ENCODE measurements at places on chromosomes 7 and 10.

GRCh38 chr10:32971536-32972091 lies 13.6 kb upstream of the ITGB1 start:
- DNase-seq = no peak

DNA sequence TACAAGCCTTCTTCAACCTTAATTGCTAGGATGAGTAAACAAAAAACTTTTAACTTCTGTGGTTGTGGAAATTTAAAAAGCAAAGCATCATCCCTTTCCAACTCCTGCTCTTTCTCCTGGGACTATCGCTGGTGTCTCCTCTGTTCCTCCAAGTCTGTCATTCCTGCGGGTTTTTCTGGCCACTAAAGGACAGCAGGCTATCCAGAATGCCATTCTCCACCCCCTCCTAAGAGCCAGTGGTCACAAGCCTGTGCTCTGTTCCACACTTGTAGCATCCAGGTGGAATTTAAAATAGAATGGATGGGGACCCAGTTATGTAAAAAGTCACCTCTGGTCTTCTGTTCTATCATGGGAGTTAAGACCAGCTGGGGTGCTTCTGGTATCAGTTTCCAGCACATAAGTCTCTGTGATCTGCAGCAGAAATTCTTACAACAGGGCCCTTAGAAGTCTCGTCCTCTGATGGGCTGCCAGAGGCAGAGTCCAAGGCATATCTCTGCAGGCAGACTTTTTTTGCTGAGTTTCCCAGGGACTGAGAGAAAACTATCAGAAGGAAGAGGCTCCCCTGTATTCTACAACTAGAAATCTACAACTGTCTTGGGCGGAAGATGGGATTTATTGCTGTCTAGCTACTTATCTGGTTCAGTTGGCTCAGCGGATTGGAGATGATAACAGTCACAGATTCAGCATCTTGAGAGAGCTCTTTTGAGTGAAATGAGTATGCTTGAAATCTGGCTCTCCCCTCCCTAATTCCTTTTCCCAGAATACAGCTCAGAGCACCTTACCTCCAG lies 5.1 kb upstream of the WNT16 start:
- no peak for DNase-seq

- DNase-seq = no peak
These were observed 39.9 kb downstream of the JCAD start for GRCh38 chr10:30019468-30019867.

DNA sequence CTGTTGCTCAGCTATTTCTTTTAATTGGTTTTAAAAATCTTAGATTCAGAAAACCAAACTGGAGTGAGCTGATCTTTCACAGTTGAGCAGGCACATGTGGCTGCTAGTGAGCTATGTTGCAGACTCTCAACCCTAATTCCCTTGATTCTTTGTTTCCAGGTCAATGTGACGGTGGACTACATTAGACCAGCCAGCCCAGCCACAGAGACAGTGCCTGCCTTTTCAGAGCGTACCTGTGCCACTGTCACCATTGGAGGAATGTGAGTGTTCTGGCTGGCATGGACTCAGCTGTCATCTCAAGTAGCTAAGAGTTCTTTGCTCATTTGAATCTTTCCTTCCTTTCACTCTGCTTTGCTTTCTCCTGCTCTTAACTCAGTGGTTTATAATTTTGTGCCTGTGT lies 187.1 kb downstream of the LRRC4 start:
- DNase-seq = no peak

GRCh38 chr10:98170249-98171117 lies 36.0 kb downstream of the R3HCC1L start:
- DNase-seq = peak; percentile 51

- peak; percentile 63 for DNase-seq
These were observed 27.4 kb downstream of the UCMA start for GRCh38 chr10:13206546-13207443.

DNA sequence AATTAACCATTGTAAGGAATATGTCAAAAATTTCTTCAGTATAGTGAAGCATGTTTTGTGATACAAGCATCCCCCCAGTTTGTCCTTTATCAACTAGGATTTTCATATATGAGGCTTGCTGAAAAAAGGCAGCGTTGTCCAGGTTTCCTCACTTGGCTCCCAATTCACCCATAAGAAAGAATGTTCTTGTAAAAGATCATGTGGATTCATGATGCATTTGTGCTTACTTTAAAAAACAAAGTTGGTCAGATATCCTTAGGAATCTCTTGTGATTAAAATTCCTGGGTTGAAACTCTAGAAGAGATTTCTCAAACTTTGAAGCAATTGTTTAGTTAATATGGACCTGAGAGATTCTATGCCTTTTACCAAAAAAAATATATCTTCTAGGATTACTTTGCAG lies 181.8 kb downstream of the KIAA1217 start:
- peak; percentile 76 for DNase-seq

DNA sequence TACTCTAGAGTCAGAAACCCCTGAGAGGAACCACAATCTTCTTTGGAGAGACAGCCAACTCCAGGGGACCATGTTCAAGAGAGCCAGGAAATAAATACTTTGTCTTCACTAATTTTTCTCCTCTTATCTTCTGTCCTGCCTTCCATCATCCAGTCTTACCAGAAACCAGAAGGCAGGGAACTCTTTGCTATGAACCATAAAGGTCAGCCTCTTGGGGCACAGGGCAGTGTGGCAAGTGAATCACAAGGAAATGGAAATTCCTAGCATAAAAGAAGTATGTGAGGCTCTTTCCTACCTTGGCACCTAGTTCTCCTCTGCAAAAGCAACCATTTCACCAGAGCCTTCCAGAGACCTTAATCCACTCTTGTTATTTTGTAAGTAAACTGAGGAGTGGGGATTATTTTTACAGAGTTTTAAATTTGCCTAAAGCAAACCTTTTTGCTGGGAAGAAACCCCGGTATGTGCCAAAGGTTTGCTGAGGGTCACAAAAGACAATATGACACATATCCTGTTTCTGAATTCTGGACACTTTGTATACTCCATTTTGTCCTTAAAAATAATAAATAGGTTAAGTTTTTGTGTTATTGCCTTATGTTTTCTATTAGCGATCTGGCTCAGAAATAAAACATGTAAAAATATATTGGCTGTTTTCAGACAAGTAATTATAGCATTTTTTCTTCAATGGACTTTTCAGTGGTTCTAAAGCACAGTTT lies 87.1 kb downstream of the ADAM22 start:
- peak; percentile 2 for DNase-seq

- DNase-seq = peak; percentile 17
These were observed 222.8 kb downstream of the LRMDA start for GRCh38 chr10:75654171-75654771.

DNA sequence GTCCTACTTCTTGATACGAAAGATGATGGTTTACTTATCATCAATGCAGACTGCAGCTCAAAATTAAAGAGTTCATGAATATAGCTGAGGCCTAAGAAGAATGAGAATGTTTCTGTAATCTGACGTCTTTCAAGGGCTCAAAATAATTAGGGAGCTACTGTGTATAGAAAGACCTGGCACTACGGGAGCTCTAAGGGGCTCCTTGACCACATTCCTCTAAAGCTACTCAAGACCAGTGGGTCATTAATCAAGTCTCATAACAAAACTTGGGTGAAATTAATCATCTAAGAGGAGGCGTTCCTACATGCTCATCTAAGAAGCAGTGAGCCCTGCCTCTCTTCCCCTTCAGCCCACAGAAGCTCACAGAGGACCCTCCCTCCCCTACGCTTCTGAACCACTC lies 863.8 kb upstream of the AUTS2 start:
- no peak for DNase-seq

- no peak for DNase-seq
These were observed 276.3 kb downstream of the GPR37 start for GRCh38 chr7:124489082-124489819.

- no peak for DNase-seq
These were observed 26.5 kb upstream of the HIBADH start for GRCh38 chr7:27689150-27689549.

DNA sequence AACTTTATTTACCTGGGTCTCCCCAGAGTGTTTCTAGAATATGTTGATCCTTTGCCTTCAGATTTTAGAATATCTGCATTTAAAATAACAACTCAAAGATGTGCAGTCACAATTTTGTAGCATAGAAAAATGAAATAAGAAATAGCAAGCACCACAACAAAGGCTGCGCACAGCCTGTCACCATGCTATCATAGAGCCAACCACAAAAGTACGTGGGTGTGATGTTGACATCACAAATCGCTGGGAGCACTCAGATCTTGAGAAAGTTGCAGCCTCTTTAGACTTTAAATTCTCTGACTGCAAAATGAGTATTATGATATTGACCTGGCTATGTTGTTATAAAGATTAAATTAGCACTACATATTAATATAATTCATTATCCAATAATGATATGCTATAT lies 177.9 kb downstream of the TNS3 start:
- peak; percentile 66 for DNase-seq

GRCh38 chr7:11427686-11428273 lies 404.2 kb downstream of the THSD7A start:
- DNase-seq = peak; percentile 77

- peak; percentile 28 for DNase-seq
These were observed 34.8 kb upstream of the AGR2 start for GRCh38 chr7:16839646-16840045.

GRCh38 chr10:34889004-34889869 lies 74.1 kb upstream of the PARD3 start:
- no peak for DNase-seq

DNA sequence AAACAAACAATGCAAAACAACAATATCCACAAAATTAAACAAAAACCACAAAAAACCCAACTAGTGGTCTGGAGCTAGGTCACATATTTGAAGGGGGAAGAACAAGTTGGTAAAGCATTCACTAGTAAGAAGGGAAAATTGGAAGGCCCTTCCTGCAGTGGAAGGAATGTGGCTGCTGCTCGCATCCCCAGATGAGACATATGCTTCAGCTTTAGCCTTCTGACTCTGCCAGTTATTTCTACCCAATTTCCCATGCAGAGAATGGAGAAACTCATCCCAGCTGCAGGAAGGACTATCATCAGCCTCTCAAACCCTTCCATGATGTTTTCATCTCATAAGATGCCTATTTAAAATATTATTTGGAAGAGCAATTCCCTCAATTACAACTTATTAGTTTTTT lies 176.6 kb downstream of the BMPER start:
- DNase-seq = no peak

DNA sequence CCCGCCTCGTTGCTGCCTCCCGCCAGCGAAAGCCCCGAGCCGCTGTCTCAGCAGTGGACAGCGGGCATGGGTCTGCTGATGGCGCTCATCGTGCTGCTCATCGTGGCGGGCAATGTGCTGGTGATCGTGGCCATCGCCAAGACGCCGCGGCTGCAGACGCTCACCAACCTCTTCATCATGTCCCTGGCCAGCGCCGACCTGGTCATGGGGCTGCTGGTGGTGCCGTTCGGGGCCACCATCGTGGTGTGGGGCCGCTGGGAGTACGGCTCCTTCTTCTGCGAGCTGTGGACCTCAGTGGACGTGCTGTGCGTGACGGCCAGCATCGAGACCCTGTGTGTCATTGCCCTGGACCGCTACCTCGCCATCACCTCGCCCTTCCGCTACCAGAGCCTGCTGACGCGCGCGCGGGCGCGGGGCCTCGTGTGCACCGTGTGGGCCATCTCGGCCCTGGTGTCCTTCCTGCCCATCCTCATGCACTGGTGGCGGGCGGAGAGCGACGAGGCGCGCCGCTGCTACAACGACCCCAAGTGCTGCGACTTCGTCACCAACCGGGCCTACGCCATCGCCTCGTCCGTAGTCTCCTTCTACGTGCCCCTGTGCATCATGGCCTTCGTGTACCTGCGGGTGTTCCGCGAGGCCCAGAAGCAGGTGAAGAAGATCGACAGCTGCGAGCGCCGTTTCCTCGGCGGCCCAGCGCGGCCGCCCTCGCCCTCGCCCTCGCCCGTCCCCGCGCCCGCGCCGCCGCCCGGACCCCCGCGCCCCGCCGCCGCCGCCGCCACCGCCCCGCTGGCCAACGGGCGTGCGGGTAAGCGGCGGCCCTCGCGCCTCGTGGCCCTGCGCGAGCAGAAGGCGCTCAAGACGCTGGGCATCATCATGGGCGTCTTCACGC lies 825 bp downstream of the ADRB1 start:
- DNase-seq = no peak

DNA sequence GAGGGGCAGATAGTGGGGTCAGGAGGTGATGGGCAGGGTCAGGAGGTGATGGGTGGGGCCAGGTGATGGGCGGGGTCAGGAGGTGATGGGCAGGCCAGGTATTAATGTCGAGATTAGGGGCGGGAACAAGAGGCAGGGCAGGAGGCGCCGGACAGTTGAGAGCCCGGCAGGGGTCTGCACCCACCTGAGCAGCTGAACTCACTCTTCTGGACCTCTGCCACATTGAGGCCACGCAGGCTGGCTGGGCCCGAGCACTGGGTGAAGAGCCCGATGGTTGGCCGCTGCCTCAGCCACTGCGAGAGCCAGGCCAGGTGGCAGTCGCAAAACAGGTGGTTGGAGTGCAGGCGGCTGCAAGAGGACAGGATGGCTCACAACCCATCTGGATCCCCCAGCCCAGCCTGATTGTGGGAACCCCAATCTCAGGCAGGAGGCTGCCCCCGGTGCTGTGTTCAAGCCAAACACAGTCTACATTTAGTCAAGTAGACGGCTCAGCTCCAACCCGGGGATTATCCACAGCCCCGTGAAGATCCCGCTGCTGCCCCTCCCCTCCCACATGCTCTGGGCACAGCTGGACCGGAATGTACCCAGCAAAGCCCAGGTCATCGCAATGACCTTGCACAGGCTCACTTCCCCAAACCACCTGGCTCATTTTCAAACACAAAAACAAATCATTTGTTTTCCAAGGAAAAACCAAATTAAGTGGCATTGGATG lies 122.3 kb downstream of the SLIT1 start:
- no peak for DNase-seq

GRCh38 chr7:87056346-87056745 lies 3.1 kb downstream of the ELAPOR2 start:
- DNase-seq = no peak
